ENCODE measurements at places on chromosomes 2 and 18. TPM values are rescaled to one million over a fixed set of nuclear protein-coding genes. Genes with fewer than 3 reads are reported as not detected.

DNA sequence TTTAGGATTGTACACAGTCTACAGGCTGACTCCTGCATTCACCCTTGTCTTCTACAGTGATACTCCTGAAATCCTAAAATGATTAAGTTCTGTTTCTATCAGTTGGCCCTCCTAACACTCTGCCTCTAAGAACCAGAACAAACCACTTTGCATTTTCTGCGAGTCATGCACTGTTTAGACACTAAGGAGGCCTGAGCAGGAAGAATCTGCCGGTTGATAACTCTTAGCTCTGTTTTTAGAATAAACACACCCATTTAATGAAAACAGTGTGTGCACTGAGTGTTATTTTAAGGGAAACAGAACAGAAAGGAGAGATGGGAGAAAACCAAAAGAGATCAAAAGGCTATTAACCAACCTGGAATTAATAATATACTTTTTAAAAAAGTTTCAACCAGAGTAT lies 22.9 kb upstream of the SSB start:
- DNase-seq, result no peak

- DNase-seq, result no peak
Measured at GRCh38 chr2:216210701-216211540, 101.8 kb downstream of the XRCC5 start.

GRCh38 chr18:50911006-50911405 lies 32.1 kb downstream of the ME2 start:
- no peak for DNase-seq

DNA sequence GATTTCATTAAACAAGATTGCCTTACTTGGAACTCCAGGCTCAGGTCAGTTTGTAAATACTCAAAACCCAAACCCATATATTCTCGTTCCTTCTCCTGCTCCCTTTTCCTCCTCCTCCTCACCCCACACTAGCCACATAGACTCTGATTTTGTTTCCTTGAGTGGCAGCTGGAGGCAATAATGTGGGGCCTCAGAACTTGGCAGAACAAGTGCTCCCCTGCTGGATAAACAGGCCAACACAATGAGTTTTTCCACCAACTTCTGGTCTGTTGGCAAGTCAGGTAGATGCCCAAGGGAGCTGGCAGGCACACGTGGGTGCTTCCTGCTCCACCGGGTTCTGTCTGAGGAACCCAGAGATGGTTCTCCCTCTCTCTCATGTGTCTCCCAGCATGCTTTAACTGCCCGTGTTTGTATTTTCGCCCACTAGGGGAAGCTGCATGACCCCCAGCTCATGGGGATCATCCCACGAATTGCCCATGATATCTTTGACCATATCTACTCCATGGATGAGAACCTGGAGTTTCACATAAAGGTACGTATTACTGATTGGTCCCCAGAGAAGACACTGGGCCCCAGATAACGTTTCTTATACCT lies 61.9 kb downstream of the KIF5C start:
- no peak for DNase-seq

DNA sequence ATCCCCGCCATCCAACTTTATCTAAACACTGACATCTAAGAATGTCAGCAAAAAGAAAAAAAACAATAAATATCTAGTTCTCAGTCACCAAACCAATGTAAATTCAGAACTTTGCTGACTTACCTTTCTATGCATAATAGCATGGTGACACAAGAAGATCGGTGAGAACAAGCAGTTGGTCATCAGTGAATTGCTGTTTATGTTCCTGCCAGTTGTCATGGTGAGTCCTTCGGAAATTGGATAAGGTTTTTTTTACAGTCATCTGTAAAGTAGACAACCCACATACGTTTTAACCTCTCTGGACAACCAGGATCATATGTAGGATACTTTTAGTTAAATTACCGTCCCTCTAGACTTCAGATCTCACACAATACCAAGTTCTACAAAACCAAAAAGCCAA lies 6.2 kb upstream of the GPR75 start:
- no peak for DNase-seq

Gene EIF2AK2
- total RNA-seq, result 20.7 TPM
